ENCODE measurements at places on chromosomes 4 and X.

GRCh38 chrX:64187762-64188150 is 17.8 kb downstream of the AMER1 start:
- no peak for DNase-seq

- no peak for DNase-seq
These were observed 107.1 kb upstream of the BMPR1B start for GRCh38 chr4:94650690-94651089.

DNA sequence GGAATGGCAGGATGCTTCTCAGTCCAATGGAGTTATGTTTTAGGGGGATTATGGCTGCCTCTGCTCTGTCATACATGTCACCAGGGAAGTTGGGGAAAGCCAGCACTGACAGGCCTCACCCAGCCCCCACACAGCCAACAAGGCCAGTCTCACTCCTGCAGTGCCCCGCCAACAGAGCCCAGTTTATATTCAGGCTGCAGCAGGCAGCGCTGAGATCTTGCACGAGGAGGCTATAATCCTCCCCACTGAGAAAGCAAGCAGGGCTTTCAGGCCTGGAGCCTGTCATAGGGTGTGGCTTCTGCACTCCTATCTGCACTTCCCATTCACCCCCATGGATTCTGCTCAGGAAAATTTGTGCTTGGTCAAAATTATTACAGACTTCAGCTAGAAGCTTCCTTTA is 25.1 kb downstream of the ADAD1 start:
- DNase-seq, result no peak

- DNase-seq, result no peak
These were observed 145.6 kb downstream of the POLA1 start for GRCh38 chrX:24839331-24839730.

GRCh38 chr4:41550308-41550707 is 12.4 kb downstream of the LIMCH1 start:
- no peak for DNase-seq

GRCh38 chr4:113278324-113278934 is 229.0 kb downstream of the ANK2 start:
- DNase-seq, result no peak

- no peak for DNase-seq
These were observed 770.2 kb downstream of the FSTL5 start for GRCh38 chr4:161393602-161394001.
